Caco-2 (cell line): ENCODE measurements at places on chromosomes 5 and 9. TPM values are rescaled to one million over a fixed set of nuclear protein-coding genes. Genes with fewer than 3 reads are reported as not detected.

- H3K27me3 ChIP-seq = no peaks in the 10 kb centered on the region
- no peak overlapping the region for H3K4me3 ChIP-seq
- H3K4me1 ChIP-seq = no peaks in the 10 kb centered on the region
- no peak overlapping the region for H3K27ac ChIP-seq
- H3K36me3 ChIP-seq = no peaks in the 10 kb centered on the region
- DNase-seq = peak; percentile 22
Observed at GRCh38 chr9:76756268-76756640, 8.0 kb upstream of the PCA3 start.

MLANA gene
- total RNA-seq = not detected in 2 replicates

SYK gene
- 4.6 and 5.3 TPM in 2 replicates for total RNA-seq

DNA sequence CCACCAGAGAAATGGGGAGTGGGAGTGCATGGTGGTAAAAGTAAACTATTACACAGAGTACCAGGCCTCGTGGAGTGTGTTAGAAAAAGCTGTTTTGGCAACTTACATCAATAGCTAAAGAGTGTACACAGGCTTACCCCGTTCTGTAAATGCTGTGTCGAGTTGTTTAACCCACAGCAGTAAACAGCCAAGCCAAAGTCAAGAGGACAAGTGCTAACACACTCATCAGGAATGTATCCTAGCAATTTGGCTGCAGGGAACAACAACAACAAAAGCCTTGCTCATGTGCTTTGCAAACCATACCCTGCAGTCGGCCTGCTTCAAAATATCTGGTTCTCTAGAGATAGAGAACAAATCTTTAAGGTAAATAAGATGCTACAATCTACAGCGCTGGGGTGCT lies 15.9 kb downstream of the DAP start:
- no peaks in the 10 kb centered on the region for H3K27me3 ChIP-seq
- no peak overlapping the region for H3K27ac ChIP-seq
- DNase-seq = no peak
- H3K4me3 ChIP-seq = no peak overlapping the region
- no peaks in the 10 kb centered on the region for H3K4me1 ChIP-seq
- H3K36me3 ChIP-seq = peaks cover 5% of the 10 kb centered on the region

GLDC gene
- 276 and 320 TPM in 2 replicates for total RNA-seq
